ENCODE measurements at places on chromosomes 13 and 19.

GRCh38 chr13:27839809-27840467 is 47.7 kb downstream of the GSX1 start:
- DNase-seq: no peak

DNA sequence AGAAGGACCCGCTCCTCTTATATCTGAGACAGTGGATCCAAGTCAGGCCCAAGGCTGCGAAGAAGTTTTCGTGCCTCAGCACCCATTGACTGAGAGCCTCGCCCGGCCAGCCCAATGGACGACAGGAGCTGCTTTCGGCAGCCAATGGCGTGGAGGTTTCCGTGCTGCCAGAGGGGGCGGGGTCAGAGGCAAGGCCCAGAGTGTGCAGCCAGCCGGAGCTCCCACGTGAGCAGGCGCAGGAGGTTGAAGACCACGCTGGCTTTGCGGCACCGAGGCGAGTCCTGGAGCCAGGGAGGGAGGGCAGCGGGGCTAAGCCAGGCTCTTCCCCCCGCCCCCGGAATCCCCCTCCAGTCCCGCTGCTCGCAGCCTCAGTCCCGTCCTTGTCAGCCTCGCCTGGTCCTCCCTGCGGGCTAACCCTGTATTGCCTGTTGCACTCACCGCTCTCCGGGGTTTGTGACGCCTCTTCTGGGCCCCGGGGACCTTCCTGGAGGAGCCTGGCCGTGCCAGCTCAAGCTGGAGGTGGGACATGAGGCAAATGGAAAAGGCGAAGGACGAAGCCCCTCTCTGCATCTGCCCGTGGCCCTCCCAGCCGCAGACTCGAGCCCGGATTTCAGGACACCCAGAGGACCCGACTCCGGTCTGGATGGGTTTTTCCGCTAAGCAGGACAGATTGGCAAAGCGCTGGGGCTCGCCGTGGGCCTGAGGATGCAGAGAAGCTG is 1.5 kb downstream of the IFNL4 start:
- no peak for DNase-seq

- no peak for DNase-seq
These were observed 202.3 kb downstream of the ABCC4 start for GRCh38 chr13:95098916-95099315.

DNA sequence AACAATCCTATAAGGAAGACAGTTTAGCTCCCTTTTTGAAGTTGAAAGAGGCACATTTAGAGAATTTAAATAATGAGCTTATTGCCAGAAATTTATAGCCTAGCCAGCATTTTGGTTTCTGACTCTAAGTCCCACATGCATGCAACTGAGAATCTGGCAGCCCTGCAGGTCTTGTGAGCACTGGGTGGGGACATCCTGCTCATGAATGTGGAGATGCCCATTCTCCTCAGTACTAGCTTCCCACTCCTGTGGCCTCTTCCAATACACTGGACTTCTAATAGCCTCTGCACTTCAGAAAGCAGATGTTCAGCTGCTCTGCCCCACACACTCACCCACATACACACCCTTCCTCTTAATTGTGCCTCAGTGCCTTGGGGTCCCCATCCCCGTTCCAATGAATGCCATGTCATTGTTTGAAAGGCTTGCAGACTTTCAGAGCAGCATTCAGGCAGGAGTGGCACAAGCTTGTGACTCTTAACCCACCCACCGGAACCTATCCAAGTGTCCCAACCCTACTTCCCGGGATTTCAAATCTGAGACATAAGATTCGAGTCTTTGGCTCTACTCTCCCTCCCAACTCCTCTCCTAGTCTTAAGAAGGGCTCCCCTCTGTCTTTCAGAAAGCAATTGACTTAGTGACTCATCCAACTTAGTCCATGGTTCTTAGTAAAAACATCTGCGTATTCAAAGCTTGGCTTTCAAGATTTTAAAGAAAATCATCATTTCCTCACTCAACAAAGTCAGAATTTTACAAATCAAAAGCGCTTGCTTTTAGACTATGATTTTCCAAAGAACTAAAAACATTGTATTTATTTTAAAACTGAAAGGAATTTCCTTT is 80.0 kb upstream of the FREM2 start:
- DNase-seq: no peak
